ENCODE measurements at places on chromosomes 11 and 22. TPM values are rescaled to one million over a fixed set of nuclear protein-coding genes. Genes with fewer than 3 reads are reported as not detected.

The PNPLA5 gene
- not detected for total RNA-seq

The BTBD10 gene
- total RNA-seq, result 58.0 TPM

DNA sequence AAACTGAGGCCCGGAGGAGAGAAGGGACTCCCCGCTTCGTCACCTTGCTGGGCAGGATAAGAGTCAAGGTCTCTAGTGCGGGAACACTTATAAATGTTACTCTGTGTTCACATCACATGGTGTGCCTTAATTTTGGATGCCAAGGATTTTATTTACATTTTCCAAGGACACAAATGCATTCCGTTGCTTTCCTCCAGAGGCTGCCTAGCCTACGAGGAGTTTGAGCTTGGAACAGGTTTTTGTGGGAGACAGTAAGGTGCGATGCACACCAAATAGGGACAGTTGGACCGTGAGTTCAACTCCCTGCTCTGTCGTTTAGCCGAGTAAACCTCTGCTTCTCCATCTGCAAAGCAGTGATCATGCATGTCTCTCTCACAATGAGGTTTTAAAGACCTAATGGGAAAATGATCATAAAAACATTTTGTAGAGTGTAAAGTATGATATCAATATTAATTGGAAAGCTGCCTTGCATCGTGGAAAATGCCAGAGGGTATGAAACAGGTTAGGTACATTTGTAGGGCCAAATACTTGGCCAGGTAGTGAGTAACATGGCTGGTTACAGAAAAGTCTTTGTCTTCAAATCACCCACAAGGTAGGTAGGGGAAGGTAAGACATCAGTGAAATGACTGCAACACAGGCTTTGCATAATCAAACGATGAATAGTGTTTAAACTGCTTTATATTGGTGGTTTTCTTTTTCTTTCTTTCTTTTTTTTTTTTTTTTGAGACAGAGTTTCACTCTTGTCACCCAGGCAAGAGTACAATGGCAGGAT, 61.8 kb downstream of the ST3GAL4 start:
- H3K4me1 ChIP-seq, result peaks cover 62% of the 10 kb centered on the region
- no peaks in the 10 kb centered on the region for H3K27me3 ChIP-seq
- no peak for DNase-seq
- no peaks in the 10 kb centered on the region for H3K36me3 ChIP-seq

The APLNR gene
- not detected for total RNA-seq

- no peak for DNase-seq
- H3K4me3 ChIP-seq, result no peak overlapping the region
Observed at GRCh38 chr11:2772544-2773031, 72.8 kb upstream of the KCNQ1OT1 start.

- H3K4me1 ChIP-seq, result peaks cover 7% of the 10 kb centered on the region
- DNase-seq, result no peak
- no peak overlapping the region for H3K27ac ChIP-seq
- no peaks in the 10 kb centered on the region for H3K36me3 ChIP-seq
- no peak overlapping the region for H3K4me3 ChIP-seq
Observed at GRCh38 chr11:101745756-101746155, 161.9 kb upstream of the TRPC6 start.

- H3K27ac ChIP-seq, result no peak overlapping the region
- H3K4me3 ChIP-seq, result no peak overlapping the region
- H3K27me3 ChIP-seq, result peaks cover 7% of the 10 kb centered on the region
- no peak for DNase-seq
- H3K4me1 ChIP-seq, result no peaks in the 10 kb centered on the region
Observed at GRCh38 chr11:76310832-76311595, 69.9 kb downstream of the THAP12 start.

The TRIM6 gene
- not detected for total RNA-seq

DNA sequence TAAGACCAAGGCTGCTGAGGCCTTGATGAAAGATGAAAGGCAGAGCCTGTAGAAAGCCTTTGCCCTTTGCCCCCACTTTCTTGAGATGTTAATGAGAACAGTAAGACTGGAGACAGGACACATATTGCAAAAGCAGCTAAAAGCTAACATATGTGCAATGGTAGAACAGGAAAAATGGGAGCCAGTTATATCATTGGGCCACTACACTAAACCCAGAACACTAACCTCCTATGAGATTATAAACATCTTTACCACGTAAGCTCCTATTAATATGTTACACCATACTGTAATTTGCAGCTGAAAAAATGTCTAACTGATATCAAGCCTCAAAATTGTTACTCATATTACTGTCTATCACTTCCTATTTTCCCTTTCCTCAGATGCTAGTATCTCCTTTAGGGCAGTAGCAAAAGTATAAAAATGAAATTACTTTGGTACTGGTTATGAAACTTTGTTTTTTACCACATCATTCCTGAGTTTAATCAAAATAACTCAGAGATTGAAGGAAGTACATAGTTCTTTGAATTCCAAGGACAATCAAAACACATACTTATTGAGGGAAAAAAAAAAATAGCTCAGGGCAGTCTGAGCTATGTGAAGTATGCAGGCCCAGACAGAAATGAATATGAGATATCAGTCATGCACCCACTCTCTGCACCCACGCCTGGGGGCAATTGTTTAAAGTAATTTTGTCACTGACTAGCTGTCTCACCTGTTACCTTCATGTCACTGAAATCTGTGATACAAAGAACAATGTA, 9.1 kb downstream of the HPS5 start:
- H3K27ac ChIP-seq, result no peak overlapping the region
- H3K4me1 ChIP-seq, result peaks cover 11% of the 10 kb centered on the region
- peaks cover 43% of the 10 kb centered on the region for H3K36me3 ChIP-seq

The SCARF2 gene
- total RNA-seq, result 6.4 TPM

GRCh38 chr22:23862103-23862502, 4.4 kb downstream of the SLC2A11 start:
- no peaks in the 10 kb centered on the region for H3K27me3 ChIP-seq
- H3K4me3 ChIP-seq, result no peak overlapping the region
- DNase-seq, result no peak
- peaks cover 16% of the 10 kb centered on the region for H3K4me1 ChIP-seq
- H3K36me3 ChIP-seq, result peaks cover 24% of the 10 kb centered on the region
- H3K27ac ChIP-seq, result no peak overlapping the region

GRCh38 chr11:119422809-119423508, at the start of gene THY1:
Gene THY1, minus strand, starts transcription at chr11:119423172. Its CDS starts 2,267 bp downstream, at chr11:119420905.
- DNase-seq, result no peak
- H3K4me3 ChIP-seq, result peak within 1 kb of the TSS; percentile 51

DNA sequence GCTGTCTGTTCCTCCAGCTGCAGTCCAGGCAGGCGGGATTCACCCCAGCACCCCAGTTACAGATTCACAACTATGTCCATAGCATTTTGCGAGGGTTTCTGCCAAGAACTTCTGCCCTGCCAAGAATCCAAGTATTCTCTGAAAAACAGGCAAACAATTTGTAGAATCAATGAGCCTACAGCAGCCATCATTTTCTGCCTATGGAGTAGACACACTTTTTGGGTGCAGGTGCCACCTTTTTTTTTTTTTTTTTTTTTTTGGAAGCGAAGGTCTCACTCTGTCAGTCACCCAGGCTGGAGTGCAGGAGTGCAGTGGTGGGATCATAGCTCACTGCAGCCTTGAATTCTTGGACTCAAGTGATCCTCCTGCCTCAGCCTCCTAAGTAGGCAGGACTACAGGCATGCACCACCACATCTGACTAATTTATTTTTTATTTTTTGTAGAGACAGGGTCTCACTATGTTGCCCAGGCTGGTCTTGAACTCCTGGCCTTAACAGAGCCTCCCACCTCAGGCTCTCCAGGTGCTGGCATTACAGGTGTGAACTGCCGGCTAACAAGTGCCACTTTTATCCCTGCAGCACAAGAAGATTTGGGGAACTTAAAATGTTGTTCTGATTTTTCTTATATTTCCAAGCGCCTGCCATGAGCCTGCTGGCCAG, 195.1 kb downstream of the SNX19 start:
- no peaks in the 10 kb centered on the region for H3K27me3 ChIP-seq
- no peak overlapping the region for H3K4me3 ChIP-seq
- H3K27ac ChIP-seq, result no peak overlapping the region
- DNase-seq, result no peak

The DNAJB7 gene
- total RNA-seq, result not detected

The HDAC10 gene
- 15.4 TPM for total RNA-seq

DNA sequence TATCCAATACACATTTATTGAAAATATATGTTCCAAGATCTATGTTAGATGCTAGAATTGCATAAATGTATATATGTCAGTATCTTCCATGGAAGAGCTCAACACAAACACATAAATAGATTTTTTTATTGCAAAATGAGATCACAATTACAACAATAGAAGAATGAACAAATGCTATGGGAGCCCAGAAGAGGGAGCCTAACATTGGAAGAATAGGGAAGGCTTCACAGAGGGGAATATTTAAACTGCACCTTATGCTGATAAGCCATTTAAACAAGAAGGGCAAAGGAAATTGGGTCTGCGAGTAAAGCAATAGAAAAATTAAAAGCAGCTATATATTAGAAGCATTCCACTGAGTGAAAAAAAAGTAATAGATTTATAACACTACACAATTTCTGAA, 96.1 kb upstream of the LRRC55 start:
- H3K4me3 ChIP-seq, result no peak overlapping the region
- H3K27me3 ChIP-seq, result no peaks in the 10 kb centered on the region
- no peaks in the 10 kb centered on the region for H3K36me3 ChIP-seq
- H3K4me1 ChIP-seq, result peaks cover 6% of the 10 kb centered on the region
- DNase-seq, result peak; percentile 34

The MRPL16 gene
- total RNA-seq, result 25.6 TPM

GRCh38 chr11:132904607-132905006, 627.7 kb downstream of the OPCML start:
- H3K27ac ChIP-seq, result no peak overlapping the region
- H3K4me3 ChIP-seq, result no peak overlapping the region
- no peak for DNase-seq

The FAT3 gene
- 42.0 TPM for total RNA-seq

The FOLR1 gene
- not detected for total RNA-seq

GRCh38 chr22:26577081-26577480, 12.9 kb downstream of the TPST2 start:
- H3K4me1 ChIP-seq, result no peaks in the 10 kb centered on the region
- H3K27me3 ChIP-seq, result no peaks in the 10 kb centered on the region
- H3K4me3 ChIP-seq, result no peak overlapping the region
- no peak overlapping the region for H3K27ac ChIP-seq
- peaks cover 4% of the 10 kb centered on the region for H3K36me3 ChIP-seq
- DNase-seq, result no peak

The OR8A1 gene
- total RNA-seq, result not detected

- no peak overlapping the region for H3K27ac ChIP-seq
- no peaks in the 10 kb centered on the region for H3K36me3 ChIP-seq
- H3K27me3 ChIP-seq, result peaks cover 14% of the 10 kb centered on the region
- no peak overlapping the region for H3K4me3 ChIP-seq
Observed at GRCh38 chr11:22197139-22198005, 4.5 kb downstream of the ANO5 start.

The L3MBTL2 gene
- total RNA-seq, result 69.6 TPM

DNA sequence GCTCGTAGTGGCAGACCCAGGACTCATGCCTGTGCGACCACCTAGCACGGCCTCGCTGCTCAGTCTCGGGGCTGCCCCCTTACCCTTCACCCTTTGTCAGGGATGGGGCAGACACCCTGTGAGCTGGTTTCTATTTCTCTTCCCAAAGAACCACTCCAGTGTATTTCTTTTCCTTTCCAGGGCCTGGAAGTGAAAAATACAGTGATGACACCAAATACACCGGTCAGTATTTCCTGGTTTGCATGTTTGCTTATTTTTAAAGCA, 13.7 kb downstream of the TMEM121B start:
- H3K27ac ChIP-seq, result no peak overlapping the region
- peaks cover 82% of the 10 kb centered on the region for H3K36me3 ChIP-seq
- no peaks in the 10 kb centered on the region for H3K27me3 ChIP-seq
- no peaks in the 10 kb centered on the region for H3K4me1 ChIP-seq

All from stomach (tissue), 19 donors.